Activated T-helper 1 cell treated with anti-CD3 and anti-CD28 coated beads, Interleukin-12 subunit alpha, Interleukin-12 subunit beta, Interleukin-2, Interleukin-4 antibody, amounts not matched to agents 30 ng/mL and 10 ng/mL and 1 ng/mL, durations not matched to agents 14 hours and 24 hours and 36 hours (primary cell): ENCODE measurements at places on chromosomes 16 and 17.

DNA sequence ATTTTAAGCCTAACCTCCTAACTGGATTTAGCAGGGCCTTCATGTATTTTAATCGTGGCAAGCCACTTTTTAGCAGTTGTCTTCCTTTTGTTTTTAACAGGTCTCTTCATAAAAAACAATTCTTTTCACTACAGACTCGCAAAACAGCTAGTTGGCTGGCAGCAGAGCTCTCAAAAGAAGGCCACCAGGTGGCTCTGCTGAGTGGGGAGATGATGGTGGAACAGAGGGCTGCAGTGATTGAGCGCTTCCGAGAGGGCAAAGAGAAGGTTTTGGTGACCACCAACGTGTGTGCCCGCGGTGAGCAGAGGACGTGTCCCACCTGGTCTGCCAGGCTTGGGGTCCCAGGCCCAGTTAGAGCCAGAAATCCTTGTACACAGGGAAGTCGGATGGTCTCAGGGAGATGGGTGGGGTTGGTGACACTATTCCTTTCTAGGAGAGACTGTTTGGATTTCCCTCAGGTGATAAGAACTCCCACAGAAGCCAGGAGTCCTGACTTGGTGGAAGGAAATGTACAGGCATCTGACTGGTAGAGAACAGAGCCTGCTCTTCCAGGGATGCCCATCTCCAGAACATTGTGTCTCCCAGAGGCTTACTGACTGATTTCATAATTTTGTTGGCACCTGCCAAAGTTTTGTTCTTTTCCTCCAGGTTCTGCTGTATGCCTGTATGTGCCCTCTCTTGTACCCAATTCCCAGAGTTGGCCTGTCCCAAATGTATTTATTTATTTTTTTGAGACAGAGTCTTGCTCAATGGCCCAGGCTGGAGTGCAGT, 14.9 kb upstream of the DDX19A start:
- DNase-seq, result no peak

- no peak for DNase-seq
Measured at GRCh38 chr16:50354629-50355456, 13.9 kb downstream of the BRD7 start.

- DNase-seq, result no peak
Measured at GRCh38 chr16:3051009-3051408, 4.6 kb downstream of the MMP25 start.

GRCh38 chr16:88503374-88503770, 50.3 kb downstream of the ZFPM1 start:
- DNase-seq, result no peak

DNA sequence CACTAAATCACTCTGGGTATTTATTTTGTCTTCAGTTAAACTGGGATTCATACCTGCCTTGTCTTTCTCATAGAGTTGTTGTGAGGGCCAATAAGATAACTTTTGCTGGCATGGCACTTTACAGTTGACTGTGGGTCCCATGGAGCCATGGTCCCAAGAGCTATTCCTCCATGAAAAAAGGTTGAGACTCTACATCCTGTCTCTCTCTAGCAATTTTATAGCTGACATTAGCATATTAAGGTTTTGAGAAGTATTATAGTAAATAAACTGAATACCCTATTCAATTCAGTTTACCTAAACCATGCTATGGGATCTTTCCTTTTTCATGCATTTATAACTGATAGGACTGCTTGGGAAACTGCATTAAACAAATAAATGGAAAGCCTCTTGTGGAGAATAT, 17.4 kb downstream of the OGFOD1 start:
- DNase-seq, result no peak

DNA sequence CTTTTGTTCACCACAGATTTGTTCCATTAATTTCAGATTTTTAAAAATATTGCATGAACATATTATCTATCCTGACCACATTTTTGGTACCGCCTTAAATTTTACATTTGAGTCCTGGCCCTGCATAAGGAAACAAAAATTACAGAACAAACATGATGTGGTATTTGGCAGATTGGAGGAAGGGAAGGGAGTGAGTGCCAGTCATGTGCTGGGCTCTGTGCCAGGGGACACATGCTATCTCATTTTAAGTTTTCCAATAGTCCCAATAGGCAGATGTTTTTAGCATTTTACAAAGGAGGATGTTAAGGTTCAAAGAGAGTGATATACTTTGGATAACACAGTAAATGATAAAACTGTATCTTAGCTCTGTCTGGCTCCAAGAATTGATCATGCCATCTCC, 185.1 kb downstream of the CDK5R1 start:
- no peak for DNase-seq

- no peak for DNase-seq
Measured at GRCh38 chr16:81610144-81610842, 165.7 kb downstream of the CMIP start.

- no peak for DNase-seq
Measured at GRCh38 chr16:29745121-29745852, 503 bp downstream of the C16orf54 start.

DNA sequence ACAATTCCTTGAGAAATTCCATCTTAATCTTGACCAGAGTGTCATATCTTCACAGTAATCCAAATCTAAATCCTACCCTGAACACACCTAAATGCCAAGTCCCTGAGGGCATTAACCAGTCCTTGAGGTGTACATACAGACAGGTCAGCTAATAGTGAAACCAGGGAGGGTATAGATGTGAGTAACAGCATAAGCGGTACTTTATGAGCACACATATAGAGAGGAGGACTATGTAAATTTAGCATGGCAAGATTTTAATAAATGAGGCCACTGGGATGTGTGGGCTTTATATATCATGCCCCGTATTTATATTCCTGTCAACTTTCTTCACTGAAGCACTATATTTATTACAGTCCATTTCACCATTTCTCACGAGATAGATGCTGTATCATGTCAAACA, 80.2 kb downstream of the GP2 start:
- no peak for DNase-seq

GRCh38 chr16:88871730-88872416, 5.4 kb upstream of the PABPN1L start:
- DNase-seq, result no peak

- no peak for DNase-seq
Measured at GRCh38 chr16:10946308-10946707, 1.9 kb downstream of the CLEC16A start.

DNA sequence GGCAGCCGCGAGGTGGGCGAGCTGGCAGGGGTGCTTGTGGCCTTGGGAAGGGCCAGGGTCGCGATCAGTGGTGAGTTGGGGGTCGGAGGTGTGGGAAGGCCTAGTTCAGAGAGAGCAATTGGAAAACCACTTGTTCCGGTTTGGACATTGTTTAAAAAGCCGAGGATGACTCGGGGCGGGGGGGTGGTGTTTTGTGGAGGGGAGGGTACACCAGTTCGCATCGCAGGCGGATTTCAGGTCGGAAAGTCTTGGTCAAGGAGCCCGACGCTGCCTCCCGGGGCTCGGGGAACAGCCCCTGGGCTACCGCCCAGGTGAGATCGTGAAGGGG, 66.4 kb downstream of the KPNA2 start:
- DNase-seq, result no peak

DNA sequence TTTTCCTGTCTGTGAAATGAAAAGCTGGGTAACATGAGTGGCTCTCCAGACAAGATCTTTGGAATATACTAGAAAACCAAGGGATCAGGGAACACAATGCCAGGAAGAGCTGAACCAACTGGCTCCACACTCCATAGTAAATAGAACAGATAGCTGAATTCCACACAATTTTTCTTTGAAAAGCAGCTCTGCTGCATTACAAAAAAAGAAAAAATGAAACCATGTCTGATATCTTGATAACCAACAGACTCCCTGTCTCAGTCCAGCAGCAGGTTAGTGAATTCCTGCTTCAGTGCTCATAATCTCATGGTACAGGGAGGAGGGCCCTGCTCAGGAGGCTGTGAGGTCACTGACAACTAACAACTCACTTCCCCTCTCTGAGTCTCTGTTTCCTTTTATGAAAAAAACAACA, 97.1 kb downstream of the CDH11 start:
- DNase-seq, result no peak

DNA sequence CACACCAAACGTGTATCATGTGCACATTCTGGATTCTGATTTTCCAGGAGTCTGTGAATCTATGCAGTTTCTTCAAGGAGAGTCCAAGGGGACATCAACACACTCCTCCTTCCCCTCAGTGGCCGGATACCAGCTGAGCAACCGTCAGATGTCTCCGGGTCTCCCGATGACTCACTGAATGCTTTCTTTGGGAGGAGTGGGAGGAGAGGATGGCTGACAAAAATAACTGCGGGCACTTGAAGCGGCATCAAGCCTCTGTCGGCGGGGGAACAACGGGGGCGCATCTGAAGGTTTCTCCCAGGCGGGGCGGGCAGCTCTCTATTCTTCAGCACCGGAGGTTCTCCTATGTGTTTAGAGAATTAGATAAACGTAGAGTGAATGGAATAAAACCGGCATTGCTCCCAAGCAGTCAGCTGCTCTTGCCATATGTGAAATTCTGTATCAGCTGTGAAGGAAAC, 24.6 kb upstream of the LRRC75A start:
- no peak for DNase-seq

DNA sequence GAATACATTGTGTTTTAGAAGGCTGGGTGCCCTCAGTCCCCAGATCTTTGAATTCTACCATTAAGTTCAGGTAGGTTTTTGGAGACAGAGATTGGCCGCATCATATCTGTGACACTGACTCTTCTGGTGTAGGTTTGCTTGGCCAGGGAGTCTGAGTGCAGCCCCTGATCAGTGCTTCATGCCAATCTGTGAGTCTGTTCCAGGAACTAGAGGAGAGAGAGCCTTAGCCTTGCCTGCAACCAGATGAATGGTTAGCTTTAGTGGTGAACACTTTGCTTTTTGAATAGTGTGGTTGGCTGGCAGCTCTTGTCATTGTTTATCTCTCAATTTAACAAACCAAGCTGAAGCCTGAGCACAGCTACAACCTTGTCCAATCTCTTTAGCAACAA, 87.8 kb downstream of the PLXDC1 start:
- no peak for DNase-seq

DNA sequence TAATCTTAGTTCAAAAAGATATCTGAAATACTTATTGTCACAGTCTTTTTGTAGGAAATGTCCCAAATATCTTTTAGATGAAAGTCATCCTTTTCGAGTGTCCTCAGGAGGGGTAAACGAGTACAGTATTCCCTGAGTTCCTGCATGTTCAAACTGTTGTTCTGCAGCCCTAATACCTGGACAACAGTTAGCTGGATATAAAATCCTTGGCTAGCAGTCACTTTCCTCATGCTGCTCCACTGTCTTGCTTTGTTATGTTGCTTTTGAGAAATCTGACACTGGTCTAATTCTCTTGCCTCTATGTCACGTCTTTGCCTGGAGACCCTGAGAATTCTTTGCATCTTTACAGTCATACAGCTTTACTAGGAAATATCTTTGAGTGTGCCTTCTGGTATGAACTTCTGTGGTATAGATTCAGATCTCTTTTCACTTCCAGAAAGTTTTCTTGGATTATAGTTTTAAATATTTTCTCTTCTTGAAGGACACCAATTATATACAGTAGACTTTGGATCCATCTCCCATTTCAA, 9.5 kb downstream of the MBTD1 start:
- no peak for DNase-seq

- no peak for DNase-seq
Measured at GRCh38 chr16:73285436-73286201, 237.7 kb upstream of the ZFHX3 start.

GRCh38 chr17:40857535-40857934, 9.5 kb downstream of the KRT12 start:
- no peak for DNase-seq

GRCh38 chr16:67530013-67530939, 1.6 kb downstream of the RIPOR1 start:
- no peak for DNase-seq

DNA sequence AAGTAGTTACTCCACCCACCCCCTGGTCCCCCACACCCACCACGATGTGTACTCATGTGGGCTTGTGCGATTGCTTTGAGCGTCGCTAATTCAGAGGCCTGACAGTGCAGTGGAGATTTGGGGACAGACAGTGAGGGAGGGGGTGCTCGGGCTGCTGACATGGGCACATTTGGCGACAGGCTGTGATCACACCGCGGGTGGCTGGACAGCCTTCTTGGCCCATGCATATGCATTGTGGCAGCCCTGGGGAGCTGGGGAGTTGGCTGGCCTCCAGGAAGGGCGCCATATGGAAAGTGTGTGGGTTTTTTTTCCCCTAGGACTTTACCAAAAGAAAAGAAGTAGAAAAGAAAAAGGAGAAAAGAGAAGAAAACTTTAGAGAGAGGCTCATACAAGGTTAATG, 275.5 kb upstream of the N4BP1 start:
- no peak for DNase-seq

DNA sequence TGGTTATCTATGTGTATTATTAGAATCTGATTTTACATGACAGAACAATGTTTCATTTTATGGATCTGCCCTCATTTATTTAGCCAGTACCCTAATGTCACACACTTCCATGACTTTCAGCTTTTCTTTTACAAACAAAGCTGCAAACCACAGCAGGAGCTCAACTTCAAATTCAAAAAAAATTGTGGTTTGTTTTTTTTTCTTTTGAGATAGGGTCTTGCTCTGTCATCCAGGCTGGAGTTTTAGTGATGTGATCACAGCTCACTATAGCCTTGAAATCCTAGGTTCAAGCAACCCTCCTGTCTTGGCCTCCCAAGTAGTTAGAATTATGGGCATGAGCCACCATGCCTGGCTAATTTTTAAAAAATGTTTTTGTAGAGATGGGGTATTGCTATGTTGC, 8.2 kb upstream of the MPRIP start:
- no peak for DNase-seq

- no peak for DNase-seq
Measured at GRCh38 chr17:62916684-62917571, 49.1 kb upstream of the TANC2 start.

- DNase-seq, result no peak
Measured at GRCh38 chr17:31289790-31290189, 7.2 kb downstream of the OMG start.

- DNase-seq, result no peak
Measured at GRCh38 chr16:12311309-12311708, 334.8 kb downstream of the SNX29 start.

GRCh38 chr17:4834681-4835020, 1.5 kb downstream of the MINK1 start:
- DNase-seq, result no peak
